Naive thymus-derived CD4-positive, alpha-beta T cell (primary cell): ENCODE measurements at places on chromosomes 12 and 14.

DNA sequence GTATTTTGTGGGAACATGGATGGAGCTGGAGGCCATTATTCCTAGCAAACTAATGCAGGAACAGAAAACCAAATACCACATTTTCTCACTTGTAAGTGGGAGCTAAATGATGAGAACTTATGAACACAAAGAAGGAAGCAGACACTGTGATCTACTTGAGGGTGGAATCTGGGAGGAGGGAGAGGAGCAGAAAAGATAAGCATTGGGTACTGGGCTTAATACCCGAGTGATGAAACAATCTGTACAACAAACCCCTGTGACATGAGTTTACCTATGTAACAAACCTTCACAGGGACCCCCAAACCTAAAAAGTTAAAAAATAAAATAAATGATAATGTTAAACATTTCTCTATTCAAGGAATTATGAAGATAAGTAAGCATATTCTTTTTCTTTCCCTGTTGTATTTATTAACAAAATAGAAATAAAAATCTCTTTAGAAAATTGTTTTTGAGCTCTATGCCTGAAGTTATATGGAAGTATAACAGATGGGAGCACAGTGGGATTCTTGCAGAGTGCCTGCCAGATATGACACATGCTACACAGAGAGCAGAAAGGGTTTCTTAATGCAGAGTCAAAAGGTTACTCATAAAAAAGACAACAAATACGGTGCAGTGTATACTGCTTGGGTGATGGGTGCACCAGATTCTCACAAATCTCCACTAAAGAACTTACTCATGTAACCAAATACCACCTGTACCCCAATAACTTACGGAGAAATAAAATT is 52.0 kb upstream of the SYNE2 start:
- no peak for DNase-seq

DNA sequence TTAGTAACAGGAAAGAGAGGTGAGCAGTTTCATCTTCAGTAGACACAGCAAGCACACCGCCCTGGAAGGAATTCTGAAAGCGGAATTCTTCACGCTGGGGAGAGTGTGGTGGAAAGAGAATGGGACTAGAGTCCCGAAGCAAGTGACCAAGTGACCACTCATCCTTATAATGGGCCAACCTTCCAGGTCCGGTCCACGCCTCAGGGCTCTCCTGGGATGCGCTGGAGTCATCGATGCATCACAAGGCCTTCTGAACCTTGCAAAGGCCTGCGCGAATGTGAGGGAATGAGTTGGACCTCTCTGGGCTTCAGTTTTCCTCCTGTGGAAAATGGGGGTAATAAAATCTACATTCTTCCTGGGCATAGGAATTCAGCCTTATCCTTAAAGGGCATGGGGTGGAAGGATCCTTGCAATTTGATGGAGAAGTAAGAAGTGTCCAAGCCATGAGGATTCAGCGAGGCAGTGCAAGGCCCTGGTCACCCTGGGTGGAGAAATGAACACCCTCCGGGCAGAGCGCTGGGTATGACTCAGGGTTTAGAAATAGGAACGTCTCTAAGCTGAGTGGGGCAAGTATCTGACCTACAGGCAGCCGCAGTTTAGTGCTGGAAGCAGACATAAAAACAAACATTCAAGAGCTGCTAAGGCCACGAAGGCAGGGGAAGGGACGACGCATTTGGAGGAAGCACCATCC is 97.7 kb downstream of the SETD3 start:
- no peak for DNase-seq

- no peak for DNase-seq
Observed at GRCh38 chr14:85947461-85948139, 417.7 kb downstream of the FLRT2 start.

DNA sequence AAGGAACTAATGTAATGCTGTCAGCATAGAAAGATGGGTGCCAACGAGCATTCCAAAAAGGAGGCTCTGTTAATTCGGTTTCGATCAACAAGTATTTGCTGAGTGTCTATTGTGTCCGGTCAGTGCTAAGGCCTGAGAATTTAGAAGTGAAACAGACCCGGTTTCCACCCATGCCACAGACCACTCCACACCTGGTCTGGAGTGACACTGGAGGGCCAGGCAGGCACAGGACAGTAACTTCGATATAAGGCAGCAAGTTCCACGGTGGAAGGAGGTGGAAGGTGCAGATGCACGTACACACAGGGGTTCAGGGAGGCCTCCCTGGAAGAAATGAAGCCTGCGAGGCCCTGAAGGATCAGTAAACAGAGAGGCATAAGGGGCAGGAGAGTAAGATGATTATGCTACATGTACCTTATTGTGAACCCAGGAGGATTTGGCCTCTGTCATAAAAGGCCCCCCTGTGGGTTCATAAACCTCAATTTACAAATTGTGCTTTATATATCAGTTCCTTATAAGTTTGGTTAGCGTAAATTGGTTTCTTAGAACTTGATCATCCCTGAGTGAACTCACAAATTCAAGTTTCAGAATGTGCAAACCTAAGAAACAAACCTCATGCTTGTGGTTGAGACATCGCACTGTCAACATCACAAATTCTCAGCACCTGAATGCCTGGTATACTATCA is 25.9 kb downstream of the SSH1 start:
- no peak for DNase-seq
